ENCODE measurements at places on chromosomes 7 and 10. TPM values are rescaled to one million over a fixed set of nuclear protein-coding genes. Genes with fewer than 3 reads are reported as not detected.

PIK3CG gene
- total RNA-seq: not detected

NODAL gene
- not detected for total RNA-seq

FAM13C gene
- 0.10 TPM for total RNA-seq

BAMBI gene
- 4.0 TPM for total RNA-seq

GTPBP10 gene
- 33.0 TPM for total RNA-seq

POU6F2 gene
- total RNA-seq: not detected

OR2A5 gene
- not detected for total RNA-seq

CPED1 gene
- total RNA-seq: 14.8 TPM

IL2RA gene
- not detected for total RNA-seq

PRKCQ gene
- 0.22 TPM for total RNA-seq

PNLIPRP1 gene
- not detected for total RNA-seq

CTAGE8 gene
- total RNA-seq: not detected

PDZD7 gene
- 0.52 TPM for total RNA-seq

FOXP2 gene
- not detected for total RNA-seq

WNT8B gene
- total RNA-seq: 0.10 TPM

All from NCI-H460 (cell line).